A172 (cell line): ENCODE measurements at places on chromosomes 6 and 20. TPM values are rescaled to one million over a fixed set of nuclear protein-coding genes. Genes with fewer than 3 reads are reported as not detected.

SIM1 gene
- total RNA-seq: not detected in 2 replicates

GGTLC1 gene
- total RNA-seq: not detected in 2 replicates

MUCL3 gene
- total RNA-seq: 0.43 TPM in 1 of 2 replicates, not detected in the other

COL20A1 gene
- total RNA-seq: 0.36 TPM in 1 of 2 replicates, not detected in the other

SLC22A3 gene
- total RNA-seq: 0.10 TPM in 1 of 2 replicates, not detected in the other

HLA-DOA gene
- not detected in 2 replicates for total RNA-seq

ABHD16B gene
- total RNA-seq: not detected in 2 replicates

LHFPL5 gene
- total RNA-seq: not detected in 2 replicates

TNNC2 gene
- total RNA-seq: not detected in 2 replicates

C20orf204 gene
- 0.89 and 1.2 TPM in 2 replicates for total RNA-seq

CAGE1 gene
- not detected in 2 replicates for total RNA-seq

CGA gene
- total RNA-seq: not detected in 2 replicates

RNF182 gene
- total RNA-seq: 10.6 and 13.0 TPM in 2 replicates

DNMT3B gene
- total RNA-seq: 4.5 and 6.2 TPM in 2 replicates

ECT2L gene
- not detected in 2 replicates for total RNA-seq

PPP1R14C gene
- 0.03 and 0.60 TPM in 2 replicates for total RNA-seq

BCAS1 gene
- 0.07 TPM in 1 of 2 replicates, not detected in the other for total RNA-seq

TTLL9 gene
- 0.12 and 0.24 TPM in 2 replicates for total RNA-seq

PHACTR3 gene
- not detected in 2 replicates for total RNA-seq

SYNDIG1 gene
- total RNA-seq: 4.9 and 5.2 TPM in 2 replicates

NINL gene
- total RNA-seq: 9.1 and 9.4 TPM in 2 replicates

MYL9 gene
- total RNA-seq: 9.4 and 9.8 TPM in 2 replicates

MCHR2 gene
- total RNA-seq: 0.14 TPM in 1 of 2 replicates, not detected in the other

PAK5 gene
- total RNA-seq: not detected in 2 replicates

OGFR gene
- total RNA-seq: 66.0 and 90.7 TPM in 2 replicates

OTOR gene
- not detected in 2 replicates for total RNA-seq

MAP3K5 gene
- total RNA-seq: 0.91 and 2.0 TPM in 2 replicates

LY6G6F gene
- not detected in 2 replicates for total RNA-seq

HLA-DMB gene
- total RNA-seq: not detected in 2 replicates

C6orf58 gene
- 0.21 and 0.24 TPM in 2 replicates for total RNA-seq

TCF15 gene
- total RNA-seq: not detected in 2 replicates

MICA gene
- total RNA-seq: 60.3 and 67.6 TPM in 2 replicates

CLPSL1 gene
- total RNA-seq: not detected in 2 replicates

VWA7 gene
- total RNA-seq: 0.60 and 3.2 TPM in 2 replicates

FOXF2 gene
- not detected in 2 replicates for total RNA-seq

SFTA2 gene
- not detected in 2 replicates for total RNA-seq

CRYBG1 gene
- total RNA-seq: 24.9 and 45.2 TPM in 2 replicates

TRIM40 gene
- total RNA-seq: not detected in 2 replicates
